ENCODE measurements at places on chromosomes 4 and X. TPM values are rescaled to one million over a fixed set of nuclear protein-coding genes. Genes with fewer than 3 reads are reported as not detected.

BRS3 gene
- polyA plus RNA-seq, result not detected

SPANXN3 gene
- polyA plus RNA-seq, result not detected

BTK gene
- polyA plus RNA-seq, result 3.2 TPM

APBB2 gene
- polyA plus RNA-seq, result 29.5 TPM

TMSB15A gene
- polyA plus RNA-seq, result 14.6 TPM

SPANXC gene
- polyA plus RNA-seq, result not detected

HSFX2 gene
- 1.0 TPM for polyA plus RNA-seq

POU4F2 gene
- polyA plus RNA-seq, result not detected

NUDT10 gene
- 2.8 TPM for polyA plus RNA-seq

F9 gene
- polyA plus RNA-seq, result not detected

TGIF2LX gene
- polyA plus RNA-seq, result not detected

HS6ST2 gene
- polyA plus RNA-seq, result 56.0 TPM

SHISA3 gene
- polyA plus RNA-seq, result 5.9 TPM

KLKB1 gene
- 0.13 TPM for polyA plus RNA-seq

AGTR2 gene
- 36.9 TPM for polyA plus RNA-seq

DNA sequence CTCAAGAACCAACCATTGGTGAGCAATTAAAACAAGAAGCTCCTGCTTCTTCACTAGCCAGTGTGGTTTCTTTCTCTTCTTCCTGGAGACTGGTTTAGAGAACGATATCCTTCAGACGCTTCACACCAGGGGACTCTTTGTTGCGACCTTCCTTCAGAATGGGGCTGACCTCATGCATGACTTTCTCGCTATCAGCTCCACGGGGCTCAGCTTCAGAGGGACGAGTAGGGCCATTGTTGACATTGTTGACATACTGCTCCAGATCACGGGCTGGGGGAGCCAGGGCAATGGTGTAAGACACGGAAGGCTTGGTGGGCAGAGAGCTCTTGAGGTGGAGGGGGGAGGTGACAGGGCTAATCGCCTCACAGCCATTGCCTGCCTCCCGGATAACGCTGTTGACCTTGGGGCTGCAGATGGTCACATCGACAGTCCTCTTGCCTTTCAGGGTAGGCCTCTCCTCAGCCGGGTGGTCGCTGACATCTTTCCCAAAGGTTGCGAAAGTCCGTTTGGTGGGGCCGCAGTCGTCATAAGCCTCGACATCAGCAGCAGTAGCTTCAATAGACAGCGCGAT lies 113.8 kb downstream of the PCDH19 start:
- no peak for DNase-seq

- peak; percentile 44 for DNase-seq
These were observed 55.1 kb downstream of the RAB40A start for GRCh38 chrX:103464072-103464773.

- no peak for DNase-seq
These were observed 107.7 kb downstream of the PHEX start for GRCh38 chrX:22139822-22140221.

DNA sequence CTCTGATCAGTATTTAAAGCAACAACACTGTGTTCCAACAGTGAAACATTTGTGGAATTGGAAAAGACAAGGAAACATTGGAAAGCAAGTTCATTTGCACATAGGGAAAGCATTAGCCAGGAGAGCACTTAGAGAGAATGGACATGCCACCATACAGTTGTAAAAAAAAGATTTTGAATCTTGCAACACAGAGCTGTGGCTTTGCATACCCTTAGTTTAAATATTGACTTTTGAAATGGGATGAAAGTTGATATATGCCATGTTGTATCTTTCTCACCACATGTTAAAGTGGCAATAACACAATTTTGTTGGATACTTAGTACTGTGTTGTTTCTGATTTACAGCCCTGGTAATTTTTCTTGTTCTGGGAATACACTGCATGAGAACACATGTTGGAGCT lies 208.1 kb downstream of the BMPR1B start:
- DNase-seq, result no peak

- no peak for DNase-seq
These were observed 190.5 kb downstream of the CCNG2 start for GRCh38 chr4:77347351-77347966.

DNA sequence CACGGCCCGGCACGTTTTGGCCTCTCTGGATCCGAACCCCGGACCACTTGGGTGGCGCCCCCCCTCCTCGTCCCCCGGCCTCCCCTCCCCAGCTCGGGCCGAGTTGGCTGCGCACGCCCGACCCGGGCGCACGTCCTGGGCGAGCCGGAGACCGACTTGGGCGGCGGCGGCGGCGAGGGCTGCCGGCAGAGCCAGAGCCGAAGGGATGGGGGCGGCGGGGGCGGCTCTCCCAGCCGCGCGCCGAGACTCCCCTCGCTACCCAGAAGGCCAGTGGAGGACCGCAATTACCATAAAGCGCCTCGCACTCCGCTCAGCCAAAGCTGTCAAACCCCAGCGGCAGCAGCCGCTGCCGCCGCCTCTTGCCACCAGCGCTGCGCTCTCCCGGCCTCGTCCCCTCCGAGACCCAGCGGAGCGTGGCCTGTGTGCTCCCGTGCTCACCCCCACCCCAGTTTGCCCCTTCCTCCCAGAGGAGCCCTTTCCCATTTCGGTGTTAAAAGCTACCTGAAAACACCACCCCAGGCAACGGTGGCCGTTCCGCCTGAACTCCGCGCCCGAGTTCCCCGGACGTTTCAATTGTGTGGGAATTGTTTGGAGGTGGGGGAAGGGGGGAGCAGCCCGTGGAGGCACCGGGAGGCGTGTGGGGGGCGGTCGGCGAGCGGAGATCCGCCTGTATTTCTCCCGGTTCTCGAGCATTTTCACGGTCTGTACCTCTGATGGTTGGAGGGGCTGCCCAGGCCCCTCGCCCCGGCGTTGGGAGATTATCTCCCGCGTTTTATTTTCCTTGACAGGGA lies 701 bp upstream of the BCOR start:
- DNase-seq, result no peak

DNA sequence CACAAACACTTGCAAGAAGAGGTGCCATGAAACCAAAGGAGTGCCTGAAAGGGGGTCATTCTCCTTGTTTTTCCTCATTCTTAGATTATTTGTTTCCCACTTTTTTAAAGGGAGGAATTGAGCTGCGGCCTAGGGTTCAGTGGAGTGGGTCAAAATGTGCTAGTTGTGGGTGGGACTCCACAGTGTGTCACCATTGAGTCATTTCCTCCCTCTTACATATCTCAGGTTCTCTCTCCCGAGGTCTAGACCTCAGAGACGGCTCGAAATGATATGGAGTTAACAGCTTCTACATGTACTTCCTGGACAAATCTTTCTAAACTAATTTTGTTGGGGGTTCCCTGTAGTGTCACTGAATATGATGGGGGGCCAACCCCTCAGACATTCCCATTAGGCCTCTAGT lies 328.4 kb upstream of the SPANXN1 start:
- DNase-seq, result no peak

GRCh38 chrX:50942471-50942870 lies 31.9 kb downstream of the BMP15 start:
- no peak for DNase-seq

- no peak for DNase-seq
These were observed 9.1 kb downstream of the EMCN start for GRCh38 chr4:100508691-100509090.

- no peak for DNase-seq
These were observed 106.0 kb upstream of the GRXCR1 start for GRCh38 chr4:42786350-42787078.

DNA sequence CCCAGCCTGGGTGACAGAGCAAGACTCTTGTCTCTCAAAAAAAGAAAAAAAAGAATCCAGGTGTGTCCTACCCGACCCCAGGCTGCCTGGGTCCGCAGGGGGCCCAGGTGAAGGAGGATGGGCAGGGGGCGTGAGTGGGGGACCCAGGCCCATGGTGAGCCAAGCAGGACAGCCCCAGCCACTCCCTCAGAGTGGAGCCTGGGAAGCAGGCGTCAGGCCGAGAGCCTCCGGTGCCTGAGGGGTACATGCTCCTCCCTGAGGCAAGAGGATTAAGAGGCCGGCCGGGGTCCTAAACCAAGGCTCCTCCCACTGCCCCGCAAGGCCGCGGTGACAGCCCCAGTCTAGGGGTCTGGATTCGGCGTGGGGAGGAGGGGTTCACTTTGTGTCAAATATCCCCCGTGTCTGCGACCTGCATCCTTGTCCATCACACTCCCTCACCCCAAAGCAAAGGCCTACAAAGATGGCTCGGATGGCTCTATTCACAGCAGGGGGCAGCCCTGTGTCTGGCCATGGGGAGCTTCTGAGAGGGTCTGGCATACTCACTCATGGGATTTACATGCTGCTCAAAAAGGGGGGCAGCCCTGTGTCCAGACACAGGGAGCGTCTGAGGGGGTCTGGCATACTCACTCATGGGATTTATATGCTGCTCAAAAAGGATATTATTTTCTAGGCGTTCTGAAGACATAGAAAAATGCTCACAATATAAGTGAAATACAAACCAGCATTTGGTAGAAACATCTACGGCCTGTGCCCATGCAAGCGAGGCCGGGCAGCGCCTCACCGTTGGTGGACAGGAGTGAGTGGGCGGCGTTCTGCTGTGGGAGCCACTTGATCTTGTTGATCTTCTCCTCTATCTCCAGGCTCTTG lies 94.6 kb downstream of the PPP2R2C start:
- DNase-seq, result no peak

GRCh38 chrX:9797384-9798360 lies 11.4 kb downstream of the SHROOM2 start:
- DNase-seq, result no peak

- DNase-seq, result no peak
These were observed 526.6 kb downstream of the C4orf33 start for GRCh38 chr4:129622566-129622965.

DNA sequence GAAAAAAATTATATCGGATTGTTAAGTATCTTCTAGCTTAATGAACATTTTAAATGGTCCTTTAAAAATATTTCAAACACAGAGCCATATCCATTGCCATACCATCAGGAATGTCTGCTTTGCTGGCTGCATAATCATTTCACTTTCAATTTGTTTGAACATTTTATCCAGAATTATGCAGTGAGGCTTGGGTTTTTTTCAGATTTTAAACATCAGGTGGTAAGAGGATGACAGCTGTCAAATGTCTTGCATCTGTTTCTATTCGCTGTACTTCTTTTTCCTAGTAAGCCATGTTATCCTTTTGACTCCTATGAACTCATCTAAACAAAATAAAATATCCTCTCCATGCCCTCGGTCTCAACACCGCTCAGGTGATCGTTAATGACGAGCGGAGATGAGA lies 802 bp downstream of the RFC1 start:
- no peak for DNase-seq

DNA sequence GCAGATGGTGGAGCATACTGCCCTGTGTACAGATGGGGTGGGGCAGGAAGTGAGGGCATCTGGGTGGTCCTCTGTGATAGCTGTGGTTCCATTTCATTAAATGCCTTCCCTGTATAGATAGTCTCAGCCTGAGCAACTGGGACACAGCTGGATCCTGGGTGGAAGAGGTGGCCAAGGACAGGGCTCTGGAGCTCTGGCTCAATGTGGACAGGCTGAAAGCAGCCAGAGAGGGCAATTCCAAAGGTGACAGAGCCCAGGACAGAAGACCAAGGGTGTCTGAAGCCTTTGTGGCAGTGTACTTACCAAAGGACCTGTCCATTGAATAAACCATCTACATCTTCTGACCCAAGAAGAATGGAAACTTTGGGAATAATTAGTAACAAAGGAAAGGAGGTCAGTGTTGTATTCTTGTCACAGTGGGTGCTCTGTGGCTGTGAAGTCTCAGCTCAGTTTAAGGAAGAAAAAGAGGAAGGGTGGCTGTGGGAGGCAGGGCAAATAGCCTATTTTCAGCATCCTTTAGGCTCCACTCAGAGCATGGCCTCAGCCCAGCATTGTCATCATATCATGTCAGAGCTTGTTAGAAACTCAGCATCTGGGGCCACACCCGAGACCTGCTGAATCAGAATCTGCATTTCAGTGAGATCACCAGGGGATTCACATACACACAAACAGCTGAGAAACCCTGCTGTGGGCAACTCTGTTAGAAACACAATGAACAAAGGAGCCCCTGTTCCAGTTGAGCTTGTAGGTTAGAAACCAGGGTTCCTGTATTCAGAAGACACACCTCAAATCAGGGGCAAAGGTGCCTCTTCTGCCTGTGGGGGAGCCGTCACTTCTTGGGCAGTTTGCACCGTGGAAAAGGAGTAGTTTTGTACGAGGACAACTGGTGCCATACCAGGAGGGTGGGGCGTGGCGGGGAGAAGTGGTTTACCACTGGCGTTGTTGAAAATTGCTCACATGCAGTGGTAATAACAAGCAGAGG lies 168.6 kb downstream of the PTTG2 start:
- DNase-seq, result peak; percentile 56

- no peak for DNase-seq
These were observed 45.4 kb downstream of the CXorf58 start for GRCh38 chrX:23952984-23953907.

- DNase-seq, result no peak
These were observed 1.5 kb downstream of the TMEM271 start for GRCh38 chr4:574346-575161.

- no peak for DNase-seq
These were observed 262.6 kb downstream of the C4orf33 start for GRCh38 chr4:129358571-129358970.

GRCh38 chrX:154019633-154020528 lies at the start of gene IRAK1:
TSS of gene IRAK1 (minus strand) at chrX:154019902. CDS start at chrX:154019812, 90 bp downstream.
- peak; percentile 67 for DNase-seq

All from muscle of back (tissue), 13 donors.